ENCODE measurements at places on chromosomes 2 and 18.
A peak's percentile ranks its signal among the peaks of the same experiment; 100 is the strongest.

GRCh38 chr2:206982360-206982955, 43.1 kb downstream of the CPO start:
- no peak for DNase-seq

- no peak for DNase-seq
These were observed 82.3 kb downstream of the NDUFA10 start for GRCh38 chr2:239942871-239943311.

GRCh38 chr2:225270861-225271260, 128.6 kb upstream of the NYAP2 start:
- peak; percentile 51 for DNase-seq

DNA sequence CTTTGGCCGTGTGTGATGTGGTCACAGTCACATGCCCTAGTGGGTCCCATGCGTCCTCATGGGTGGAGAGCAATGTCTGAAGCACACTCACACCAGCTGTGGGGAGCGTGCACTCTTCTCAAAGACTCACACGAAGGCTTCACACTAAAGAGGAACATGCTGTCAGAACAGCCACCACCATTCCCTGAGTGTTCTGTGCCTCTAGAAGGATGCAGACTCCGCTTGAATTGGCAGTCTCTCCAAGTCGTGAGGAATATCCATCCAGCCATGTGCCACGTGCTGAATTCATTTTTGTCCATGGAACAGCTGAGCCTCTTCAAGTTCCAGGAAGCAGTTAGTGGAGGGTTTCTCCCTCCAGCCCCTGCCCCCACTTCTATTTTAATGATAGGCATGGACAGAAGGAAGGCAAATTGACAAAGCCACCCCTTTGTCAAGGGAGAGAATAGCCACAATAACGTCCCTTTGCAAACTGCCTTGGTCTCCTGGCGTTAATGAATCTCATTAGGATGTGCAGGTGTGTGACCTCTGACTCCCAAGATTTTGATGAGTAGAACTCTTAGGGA, 464.3 kb upstream of the ID2 start:
- DNase-seq: no peak

GRCh38 chr2:3730646-3731045, 27.3 kb downstream of the DCDC2C start:
- no peak for DNase-seq

- DNase-seq: no peak
These were observed 171.5 kb downstream of the EVA1A start for GRCh38 chr2:75389271-75389670.

GRCh38 chr2:7003895-7004294, 86.7 kb downstream of the RNF144A start:
- no peak for DNase-seq

- DNase-seq: no peak
These were observed 134.7 kb upstream of the MGAT5 start for GRCh38 chr2:134119117-134119712.

- DNase-seq: no peak
These were observed 194.0 kb downstream of the LRATD1 start for GRCh38 chr2:14826518-14826917.

DNA sequence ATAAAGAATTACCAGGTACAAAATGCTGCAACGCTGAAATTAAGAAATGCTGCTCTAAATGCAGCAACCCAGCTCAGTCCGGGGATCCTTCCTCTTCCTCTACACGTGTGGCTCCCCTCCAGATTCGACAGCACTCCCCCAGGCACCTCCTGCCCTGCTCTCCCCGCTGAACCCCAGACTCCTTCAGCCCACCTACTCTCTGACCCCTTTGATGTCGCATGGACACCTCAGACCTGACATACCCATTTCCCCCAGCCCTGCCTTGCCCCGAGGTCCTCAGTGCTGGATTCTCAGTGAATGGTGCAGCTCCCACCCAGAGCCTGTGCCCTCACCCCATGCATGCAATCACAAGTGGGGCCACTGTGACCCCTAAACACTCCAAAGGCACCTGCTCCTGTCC, 4.6 kb upstream of the ADRA2B start:
- DNase-seq: no peak

DNA sequence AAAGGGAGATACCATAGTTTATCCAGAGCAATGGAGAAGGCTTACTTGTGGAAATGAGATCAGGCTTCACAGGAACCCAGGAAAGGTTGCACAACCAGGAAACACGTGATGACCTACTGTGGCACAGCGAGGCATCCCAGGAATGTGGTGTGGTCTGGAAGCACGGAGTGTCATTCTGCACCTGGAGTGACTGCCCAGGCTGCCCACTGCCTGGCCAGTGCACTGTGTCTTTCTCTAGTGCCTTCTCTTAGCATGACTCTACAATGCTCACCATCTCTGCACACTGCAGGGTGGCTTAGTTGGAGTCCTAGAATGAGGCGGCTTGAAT, 48.9 kb downstream of the CHST9 start:
- no peak for DNase-seq

DNA sequence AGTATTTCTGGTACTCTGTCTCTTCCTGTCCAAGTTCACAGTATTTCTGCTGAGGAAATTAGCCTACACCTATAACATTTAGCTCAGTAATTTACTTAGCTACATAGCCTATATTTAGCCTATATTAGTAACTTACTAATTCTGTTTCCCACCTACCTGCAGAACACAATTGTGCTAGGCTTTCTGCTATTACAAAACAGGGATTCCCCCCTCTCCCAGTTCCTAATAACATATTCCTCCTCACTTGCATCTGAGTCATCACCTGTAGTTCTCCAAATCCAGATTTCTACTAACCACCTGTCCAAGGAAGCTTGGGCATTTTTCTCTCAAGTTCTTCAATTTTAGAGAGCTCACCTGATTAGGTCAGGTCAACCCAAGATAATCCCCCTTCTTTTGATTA, 94.9 kb downstream of the NETO1 start:
- no peak for DNase-seq

- DNase-seq: no peak
These were observed 46.4 kb downstream of the STK25 start for GRCh38 chr2:241461693-241462677.

GRCh38 chr18:36149514-36150289, 20.0 kb downstream of the ELP2 start:
- no peak for DNase-seq

DNA sequence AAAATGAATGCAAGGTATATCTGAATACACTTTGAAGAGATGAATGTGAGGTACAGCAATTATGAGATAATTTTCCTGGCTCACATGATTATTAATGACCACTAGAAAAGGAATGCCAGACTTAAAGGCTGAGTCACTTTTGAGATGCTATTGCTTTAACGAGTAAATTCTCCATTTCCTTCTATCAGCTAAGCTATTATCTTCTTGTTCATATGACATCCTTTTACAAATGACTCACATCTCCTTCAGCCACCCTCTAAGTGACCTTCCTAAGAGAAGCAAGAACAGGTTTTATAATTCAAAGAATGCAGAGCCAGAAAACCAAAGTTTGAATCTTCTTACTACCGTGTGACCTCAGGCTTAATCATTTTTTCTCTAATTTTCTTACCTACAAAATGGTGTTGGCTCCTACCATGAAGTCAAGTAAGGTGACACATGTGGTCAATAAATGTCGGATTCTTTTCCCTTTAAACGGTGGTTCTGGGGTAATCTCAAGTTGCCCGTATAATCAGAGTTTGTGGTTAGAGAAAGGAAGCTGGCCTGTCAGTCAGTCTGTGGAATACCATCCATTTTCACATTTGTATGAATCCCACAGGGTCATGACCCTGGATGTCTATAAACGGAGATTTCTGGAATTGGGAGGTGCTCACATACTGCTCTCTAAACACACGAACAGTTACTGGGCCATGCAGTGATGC, 184.0 kb upstream of the PID1 start:
- no peak for DNase-seq

DNA sequence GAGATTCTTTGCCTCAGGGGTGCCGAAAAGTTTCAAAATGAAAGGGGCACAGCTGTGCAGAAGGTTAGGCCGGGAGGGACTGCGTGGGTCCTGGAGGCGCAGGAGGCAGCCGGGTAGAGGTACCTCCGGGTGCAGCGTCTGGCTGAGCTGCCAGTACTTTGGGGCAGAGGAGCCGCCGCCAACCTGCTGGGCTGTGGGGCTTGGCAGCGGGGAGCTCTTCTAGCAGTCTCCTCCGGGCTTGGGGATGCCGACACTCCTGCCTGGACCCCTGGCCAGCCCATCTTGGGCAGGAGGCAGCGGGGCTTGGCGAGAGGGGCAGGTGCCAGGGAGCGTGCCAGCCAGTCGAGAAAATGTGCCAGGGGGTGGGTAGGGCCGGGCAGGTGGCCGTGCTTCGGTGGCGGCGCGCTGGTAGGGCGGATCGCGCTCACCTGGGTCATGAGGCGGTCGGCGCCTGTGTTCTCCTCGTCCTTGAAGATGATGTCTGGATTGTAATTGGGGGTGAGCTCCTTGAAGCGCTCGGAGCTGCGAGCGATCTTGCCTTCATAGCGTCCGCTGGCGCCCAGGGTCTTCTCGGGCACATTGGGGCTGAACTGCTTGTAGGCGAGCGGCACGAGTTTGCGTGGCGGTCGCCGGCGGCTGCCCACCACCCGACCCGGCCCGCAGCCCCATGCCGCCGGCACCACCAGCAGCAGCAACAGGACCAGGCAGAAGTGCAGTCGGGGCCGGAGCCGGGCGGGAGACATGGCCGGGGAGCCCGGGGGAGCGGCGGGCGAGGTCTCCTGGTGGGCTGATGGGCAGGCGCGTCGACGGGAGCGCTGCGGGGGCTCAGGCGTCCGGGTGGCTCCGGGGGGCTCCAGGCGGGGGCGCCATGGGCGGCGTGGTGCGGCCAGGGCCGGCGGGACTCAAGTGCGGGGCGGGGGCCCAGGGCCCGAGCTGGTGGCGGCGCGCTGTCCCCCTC, 717 bp downstream of the IHH start:
- DNase-seq: no peak

- DNase-seq: no peak
These were observed 111.5 kb upstream of the SH3BP4 start for GRCh38 chr2:234840336-234840735.

DNA sequence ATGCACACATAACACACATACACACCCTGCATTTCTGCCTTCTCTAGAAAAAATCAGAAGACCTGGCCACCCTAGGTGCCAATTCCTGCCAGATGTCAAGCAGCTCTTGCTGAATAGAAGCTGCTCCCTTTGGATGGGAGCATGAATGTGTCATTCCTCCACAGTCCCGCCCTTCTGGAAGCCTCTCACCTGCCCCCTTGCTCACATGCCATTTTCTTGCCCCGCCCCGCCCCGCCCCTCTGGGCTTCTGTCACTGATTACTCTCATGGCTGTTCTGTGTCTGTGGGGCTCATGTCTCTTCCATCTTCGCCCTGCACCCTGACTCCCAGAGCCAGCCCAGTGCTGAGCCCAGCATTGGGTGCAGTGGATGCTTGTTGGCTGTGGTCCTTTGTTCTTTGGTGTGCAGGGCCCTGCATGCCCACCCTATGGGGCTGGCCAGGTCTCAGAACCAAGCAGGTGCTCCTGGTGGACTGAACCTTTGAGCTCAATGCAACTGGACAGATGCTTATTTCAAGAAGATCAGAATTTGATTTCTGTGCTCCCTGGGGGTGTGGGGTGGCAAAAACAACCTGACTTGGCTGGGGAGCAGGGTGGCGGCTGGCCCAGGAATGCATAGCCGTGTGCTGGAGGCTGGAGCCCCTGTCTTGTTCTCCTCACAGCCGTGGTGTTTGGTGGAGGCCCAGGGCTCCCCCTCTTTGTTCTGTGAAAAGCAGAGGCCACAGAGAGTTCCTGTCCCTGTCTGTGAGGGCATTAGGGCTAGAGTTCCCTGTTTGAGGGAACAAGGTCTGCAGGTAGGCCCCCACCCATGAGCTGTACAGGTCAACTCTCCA, 140.6 kb upstream of the GLI2 start:
- no peak for DNase-seq

- DNase-seq: no peak
These were observed 317.3 kb downstream of the RBM43 start for GRCh38 chr2:150944315-150944714.

- DNase-seq: no peak
These were observed 19.9 kb upstream of the UGT1A8 start for GRCh38 chr2:233597522-233597921.

DNA sequence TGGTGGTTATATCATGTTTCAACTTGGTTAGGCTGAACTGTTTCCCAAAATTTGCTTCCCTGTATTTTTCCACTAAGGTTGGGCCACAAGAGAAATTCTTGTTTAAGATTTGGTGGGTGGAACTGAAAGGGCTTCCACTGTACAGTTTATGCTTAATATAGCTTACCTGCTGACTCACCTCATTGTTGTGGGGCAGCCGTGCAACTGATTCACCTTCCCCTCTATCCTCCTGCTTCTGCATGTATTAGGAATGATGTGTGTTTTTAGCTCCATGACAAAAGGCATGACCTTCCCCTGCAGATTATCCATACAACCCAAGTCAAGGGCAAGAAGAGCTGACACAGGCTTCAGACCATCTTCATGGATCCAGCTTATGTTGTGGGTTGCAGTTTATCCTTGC, 98.4 kb upstream of the GULP1 start:
- DNase-seq: no peak

- DNase-seq: peak; percentile 5
These were observed 112.2 kb downstream of the OSBPL6 start for GRCh38 chr2:178306352-178307073.

- DNase-seq: no peak
These were observed 335.7 kb downstream of the GALNT13 start for GRCh38 chr2:154207288-154208047.

DNA sequence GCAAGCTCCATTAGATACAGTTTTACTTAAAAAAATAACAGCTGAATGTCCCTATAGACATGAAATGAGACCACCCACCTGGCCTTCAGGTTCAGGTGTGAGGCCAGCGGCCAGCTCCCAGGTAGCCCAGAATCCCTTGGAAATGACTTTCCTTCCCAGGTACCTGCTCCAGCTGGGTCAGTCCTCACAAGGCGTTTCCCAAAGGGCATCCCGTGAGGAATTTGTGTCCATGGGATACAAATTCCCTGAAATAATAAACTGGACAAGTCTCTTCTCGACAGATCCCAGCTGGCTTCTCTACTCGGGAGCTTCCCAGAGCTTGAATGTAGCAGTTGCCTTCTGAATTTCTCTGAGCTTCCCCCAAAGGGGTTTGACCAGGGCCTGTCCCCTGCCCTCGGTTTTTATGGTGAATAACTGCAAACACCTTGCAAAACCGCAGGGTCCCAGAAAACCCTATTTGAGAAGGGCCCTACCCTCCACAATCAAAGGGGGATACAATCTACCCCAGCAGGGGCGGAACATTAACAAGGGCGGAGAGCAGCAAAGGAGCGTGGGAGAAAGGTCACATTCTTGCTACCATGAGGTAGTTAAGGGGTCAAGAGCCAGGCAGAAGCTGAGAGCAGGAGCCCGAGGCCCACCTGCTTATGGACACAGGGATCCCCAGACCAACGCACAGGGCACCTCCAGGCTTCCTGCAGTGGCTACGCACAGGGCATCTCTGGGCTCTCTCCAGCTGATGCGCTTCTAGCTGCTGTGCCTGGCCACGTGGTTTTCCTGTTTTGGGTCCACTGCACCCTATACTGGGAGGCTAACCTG, 107.7 kb downstream of the HDAC4 start:
- no peak for DNase-seq

- DNase-seq: no peak
These were observed 22.7 kb downstream of the LBH start for GRCh38 chr2:30253873-30254684.

GRCh38 chr18:12325726-12326245, 17.7 kb downstream of the TUBB6 start:
- no peak for DNase-seq

Data from CD4-positive, alpha-beta T cell treated with Interleukin-1 beta for 1 hour (primary cell).